ENCODE measurements at places on chromosomes 6 and 20. TPM values are rescaled to one million over a fixed set of nuclear protein-coding genes. Genes with fewer than 3 reads are reported as not detected.

The DNAH8 gene
- total RNA-seq, result not detected

The COL10A1 gene
- not detected for total RNA-seq

The CDH26 gene
- total RNA-seq, result 1.7 TPM

The DCDC2 gene
- total RNA-seq, result not detected

The ISM1 gene
- total RNA-seq, result 7.9 TPM

The SSTR4 gene
- total RNA-seq, result not detected

The SLC13A3 gene
- total RNA-seq, result 1.2 TPM

DNA sequence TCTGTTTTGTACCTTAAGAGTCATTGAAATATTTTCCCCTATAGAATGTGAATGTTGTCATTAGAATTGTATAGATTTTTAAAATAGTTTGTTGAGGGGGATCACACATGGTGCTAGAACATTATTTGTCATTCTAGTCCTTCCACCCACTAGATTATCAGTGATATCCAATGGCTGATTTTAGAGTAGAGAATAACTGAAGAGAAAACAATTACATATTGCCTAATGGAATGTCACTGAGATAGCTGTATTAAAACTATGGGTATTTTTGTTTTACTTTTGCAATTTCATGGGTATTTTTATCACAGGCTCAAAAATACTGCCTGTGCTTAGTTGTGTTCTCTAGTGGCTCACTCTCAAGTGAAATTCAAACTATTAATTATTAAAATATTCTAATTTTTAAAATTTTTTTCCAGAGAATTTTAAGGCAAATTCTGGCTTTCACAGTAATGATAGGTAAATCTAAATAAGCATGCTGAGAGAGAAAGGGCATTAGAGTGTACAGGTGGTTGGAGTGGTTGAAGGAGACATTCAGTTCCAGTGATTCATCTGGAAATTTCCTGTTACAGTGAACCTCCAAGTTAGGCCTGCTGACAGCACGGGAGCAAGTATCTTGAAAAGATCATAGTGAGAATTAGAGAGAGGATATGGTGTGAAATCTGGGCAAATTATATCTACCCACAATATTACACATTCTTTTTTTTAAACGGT lies 399.6 kb downstream of the NKAIN2 start:
- DNase-seq, result no peak

DNA sequence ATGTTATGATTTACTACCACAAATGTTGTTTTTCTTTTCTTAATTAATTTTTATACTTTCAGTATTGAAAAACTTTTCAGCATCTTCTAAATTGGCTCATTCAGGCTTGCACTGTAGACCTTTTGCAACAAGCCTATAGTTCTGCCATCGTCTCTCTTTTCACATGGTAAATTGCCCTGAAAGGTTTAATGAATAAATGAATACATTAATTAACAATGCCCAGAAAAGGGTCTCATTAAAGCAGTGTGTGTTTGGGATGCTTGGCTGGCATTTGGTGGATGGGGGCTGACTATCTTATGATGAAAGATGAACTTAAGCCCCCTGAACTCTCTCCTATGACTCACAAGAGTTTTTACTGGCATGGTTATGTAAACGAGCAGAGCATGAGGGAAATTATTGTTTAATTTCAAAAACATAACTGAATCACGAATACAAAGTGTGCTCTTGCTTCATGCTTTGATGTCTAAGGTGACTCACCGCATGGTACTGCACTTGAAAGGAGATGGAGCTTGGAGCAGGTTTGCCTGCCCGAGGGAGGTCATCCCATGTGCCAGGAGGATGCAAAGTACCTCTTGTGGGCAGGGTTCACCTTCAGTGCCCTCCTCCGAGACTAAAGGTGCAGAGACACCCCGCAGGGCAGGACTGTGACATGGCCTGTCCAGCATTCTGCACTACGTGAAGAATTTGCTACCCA lies 13.8 kb upstream of the PCK1 start:
- DNase-seq, result no peak

GRCh38 chr6:87721311-87721710 lies 19.3 kb upstream of the AKIRIN2 start:
- DNase-seq, result no peak

DNA sequence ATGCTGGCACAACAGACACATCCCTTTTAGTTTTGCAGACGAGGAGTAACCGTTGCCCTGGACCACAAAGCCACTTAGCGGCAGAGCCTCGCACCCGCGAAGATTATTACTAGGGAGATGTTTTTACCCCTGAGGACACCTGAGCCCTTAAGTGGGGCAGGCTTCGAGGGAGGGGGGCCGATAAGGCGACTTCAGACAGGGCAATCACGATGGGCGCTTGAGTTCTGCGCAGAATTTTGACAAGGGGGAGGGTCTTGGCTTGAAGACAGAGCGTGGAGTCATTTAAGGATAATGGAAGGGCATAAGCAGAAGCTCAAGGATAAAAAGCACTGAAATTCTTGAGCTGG lies 650 bp upstream of the TTK start:
- DNase-seq, result no peak

DNA sequence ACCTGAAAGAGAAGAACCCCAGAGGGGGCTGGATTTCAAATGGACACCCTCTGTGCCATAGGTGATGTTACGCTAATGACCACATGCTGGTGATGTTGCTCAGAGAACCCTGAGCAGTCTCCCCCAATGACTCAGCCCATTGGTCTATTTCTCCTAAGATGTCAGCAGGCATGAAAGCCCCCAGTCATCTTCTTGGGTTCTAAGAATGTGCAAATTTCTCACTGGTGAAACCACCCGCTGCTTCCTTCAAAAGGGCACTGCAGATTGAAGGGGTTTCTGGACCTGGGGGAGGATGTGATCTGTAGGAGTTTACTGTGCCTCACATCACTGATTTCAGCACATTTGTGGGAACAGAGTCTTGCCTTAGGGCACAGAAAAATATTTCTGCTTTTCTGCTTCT lies 298.4 kb upstream of the MOCS1 start:
- DNase-seq, result no peak

- DNase-seq, result no peak
These were observed 1.7 kb upstream of the MYO6 start for GRCh38 chr6:75747152-75747992.

DNA sequence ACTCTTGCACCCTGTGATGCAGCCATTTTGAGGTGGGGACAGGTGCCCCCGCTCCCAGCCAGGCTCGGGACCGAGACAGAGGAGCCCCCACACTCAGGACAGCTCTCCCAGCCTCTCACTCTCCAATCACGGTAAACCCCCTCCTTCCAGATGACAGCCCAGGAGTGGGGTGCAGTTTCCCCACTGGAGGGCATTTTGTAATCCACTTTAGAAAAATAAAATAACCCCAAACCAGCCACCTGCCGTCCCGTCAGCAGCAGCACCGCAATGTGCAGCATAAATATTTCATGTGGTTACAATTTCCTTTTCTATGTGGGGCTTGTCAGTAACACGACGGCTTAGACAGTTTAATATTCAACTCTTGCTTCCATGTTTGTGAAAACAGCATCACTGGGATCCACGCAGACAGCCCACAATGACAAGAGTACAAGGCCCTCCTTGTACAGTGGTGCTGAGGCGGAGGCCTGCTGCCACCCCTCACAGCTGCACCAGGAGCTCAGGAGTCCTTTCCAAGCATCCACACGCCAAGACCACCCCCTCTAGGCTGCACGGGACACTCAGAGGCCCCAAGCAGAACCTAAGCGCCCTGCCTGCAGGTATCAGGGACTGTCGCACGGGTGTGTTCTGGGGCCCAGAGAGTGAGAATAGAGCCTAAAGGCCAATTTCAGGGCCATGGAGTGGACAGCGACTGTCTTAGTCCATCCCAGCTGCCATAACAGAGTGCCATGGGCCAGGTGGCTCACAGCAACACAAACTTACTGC lies 116.7 kb downstream of the JPH2 start:
- no peak for DNase-seq

DNA sequence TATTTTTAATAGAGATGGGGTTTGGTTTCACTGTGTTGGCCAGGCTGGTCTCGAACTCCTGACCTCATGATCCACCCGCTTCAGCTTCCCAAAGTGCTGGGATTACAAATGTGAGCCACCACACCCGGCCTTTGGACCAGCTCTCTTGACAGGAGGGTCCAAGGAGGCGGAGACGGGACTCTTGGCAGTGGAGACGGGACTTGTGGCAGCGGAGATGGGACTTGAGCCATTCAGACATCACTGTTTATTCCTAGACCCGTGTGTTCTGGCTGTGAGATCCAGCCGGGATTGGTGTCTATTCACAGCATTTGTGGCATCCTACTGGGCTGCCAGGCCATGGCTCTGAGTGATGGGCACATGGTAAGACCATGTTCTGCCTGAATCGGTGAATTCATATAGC lies 25.6 kb downstream of the PRPF6 start:
- no peak for DNase-seq

DNA sequence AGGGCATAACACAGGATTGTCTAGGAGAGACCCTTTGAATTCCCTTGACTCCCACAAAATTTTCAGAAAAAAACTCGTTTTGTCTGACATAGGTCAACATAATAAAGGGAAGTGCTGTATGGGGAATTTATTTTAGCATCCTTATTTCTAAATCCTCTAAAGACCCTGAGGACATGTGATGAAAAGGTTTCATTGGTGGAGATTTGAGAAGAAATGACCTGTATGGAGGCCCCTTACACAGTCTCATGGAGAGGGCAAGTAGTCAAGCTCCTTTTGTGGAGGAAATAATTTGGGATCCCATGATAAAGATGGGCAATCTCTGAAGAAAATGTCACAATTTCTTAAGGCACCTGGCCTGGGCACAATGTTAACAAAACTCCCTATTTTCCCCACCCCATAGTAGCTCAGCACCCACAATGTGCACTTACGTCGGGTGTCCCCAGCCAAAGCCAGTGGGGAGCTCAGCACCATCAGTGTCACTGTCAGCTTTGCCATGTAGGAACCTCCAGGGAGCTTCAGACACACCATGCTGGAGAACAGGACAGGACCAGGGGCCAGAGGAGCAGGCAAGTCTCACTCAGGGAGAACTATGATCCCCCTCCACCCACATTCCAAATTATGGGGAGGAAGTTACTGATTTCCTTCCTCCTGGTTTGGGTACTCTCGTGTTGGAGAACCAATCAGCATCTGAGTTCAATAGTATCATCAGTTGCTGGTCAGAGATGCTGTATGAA lies at the start of gene HLA-DRB5:
TSS of gene HLA-DRB5 (minus strand) at position 591 of the 734 bp plus-strand sequence. CDS start at position 528, 63 bp downstream.
- DNase-seq, result no peak

- DNase-seq, result no peak
These were observed 27.0 kb downstream of the ZNF292 start for GRCh38 chr6:87182321-87182720.

- DNase-seq, result no peak
These were observed 62.1 kb upstream of the RAB32 start for GRCh38 chr6:146481527-146481926.

- no peak for DNase-seq
These were observed 12.5 kb upstream of the TREM1 start for GRCh38 chr6:41298785-41299502.

DNA sequence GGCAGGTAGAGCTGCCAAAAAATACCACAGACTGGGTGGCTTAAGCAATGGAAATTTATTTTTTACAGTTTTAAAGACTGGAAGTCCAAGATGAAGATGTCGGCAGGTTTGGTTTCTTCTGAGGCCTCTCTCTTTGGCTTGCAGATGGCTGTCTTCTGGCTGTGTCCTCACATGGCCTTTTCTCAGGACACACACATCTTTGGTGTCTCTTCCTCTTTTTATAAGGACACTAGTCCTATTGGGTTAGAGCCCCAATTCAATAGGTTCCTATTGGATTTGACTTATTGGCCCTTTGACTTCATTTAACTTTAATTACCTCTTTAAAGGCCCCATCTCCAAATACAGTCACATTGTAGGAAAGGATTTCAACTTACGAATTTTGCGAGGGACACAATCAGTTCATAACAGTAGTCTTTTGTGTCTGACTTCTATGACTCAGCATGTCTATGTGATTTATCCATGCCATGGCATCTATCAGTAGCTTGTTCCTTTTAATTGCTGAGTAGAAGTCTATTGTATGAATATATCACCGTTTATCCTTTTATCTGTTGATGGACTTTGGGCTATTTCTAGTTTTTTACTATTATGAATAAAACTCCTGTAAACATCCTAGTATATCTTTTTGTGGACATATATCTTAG lies 11.0 kb upstream of the TCP11 start:
- no peak for DNase-seq

DNA sequence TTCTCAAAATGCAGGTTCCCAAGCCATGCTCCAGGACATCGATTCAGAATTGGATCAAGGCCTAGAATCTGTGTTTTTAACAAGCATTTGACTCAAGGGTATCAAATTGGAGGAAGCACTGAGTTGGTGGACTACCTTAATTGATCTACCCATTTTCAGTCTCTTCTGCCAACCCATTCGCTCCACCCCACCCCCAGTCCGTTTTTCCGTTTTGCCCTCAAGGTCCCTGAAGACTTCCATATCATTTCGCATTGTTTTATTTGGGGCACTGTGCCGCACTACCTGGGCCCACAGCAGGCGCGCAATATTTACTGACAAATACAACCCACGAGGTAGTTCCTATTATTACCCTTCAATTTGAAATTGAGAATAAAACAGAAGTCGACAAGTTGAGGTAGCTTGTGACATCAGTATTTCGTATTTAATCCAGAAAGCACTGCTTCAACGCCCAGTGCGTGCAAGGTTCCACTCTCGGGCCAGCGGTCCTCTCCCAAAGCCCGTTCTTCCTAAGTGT lies 557 bp upstream of the DHX35 start:
- no peak for DNase-seq

- no peak for DNase-seq
These were observed 31.6 kb upstream of the FOXC1 start for GRCh38 chr6:1577896-1578745.

DNA sequence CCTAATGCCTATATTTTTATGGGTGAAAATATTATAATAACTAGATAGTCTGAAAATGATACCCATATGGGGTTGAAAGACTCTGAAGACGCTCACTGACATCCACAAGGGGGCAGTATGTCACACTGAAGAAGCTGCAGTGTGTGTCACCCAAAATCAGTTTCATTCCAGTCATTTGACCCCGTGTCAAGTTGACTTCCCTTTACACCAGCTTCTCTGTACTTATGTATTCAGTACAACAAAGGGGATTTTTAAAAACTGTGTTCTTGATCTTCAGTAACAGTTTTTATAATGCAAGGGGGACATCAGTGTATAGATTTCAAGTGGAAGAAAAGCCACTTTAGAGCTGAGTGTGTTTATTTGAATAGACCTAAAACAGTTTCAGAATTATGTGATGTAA lies 19.3 kb downstream of the FAXC start:
- peak; percentile 30 for DNase-seq

DNA sequence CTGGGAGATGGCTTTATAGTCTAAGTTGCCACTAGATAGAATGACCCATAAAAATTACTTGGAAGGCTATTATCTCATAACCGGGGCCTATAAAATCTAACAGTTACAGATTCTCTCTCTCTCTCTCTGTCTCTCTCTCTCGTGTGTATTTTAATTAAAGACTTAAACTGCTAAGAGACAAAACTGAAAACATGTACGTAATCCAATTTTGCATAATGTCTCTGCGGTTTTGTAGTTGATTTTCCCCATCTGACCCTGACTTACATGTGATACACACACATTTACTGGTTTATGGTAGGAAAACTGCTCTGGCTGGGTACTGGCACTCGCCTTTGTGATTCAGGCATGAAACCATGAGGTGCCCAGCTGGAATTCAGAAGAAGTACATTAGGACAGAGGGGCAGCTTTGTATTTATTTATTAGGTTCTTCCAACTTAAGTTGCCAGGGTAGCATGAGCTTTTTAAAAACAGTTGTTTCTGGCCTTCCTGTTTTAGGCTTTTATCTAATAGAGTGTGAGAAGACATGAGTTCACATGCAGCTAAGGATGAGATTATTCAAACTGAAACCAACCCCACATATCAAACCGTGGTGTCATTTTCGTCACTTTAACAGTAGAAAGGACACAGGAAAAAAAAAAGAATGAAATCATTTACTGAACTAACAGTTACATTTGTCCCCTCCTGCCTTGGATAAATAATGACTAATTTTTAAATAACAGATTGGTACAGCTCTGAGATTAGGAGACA lies 182.5 kb downstream of the GMPR start:
- no peak for DNase-seq
